ENCODE measurements at places on chromosomes 3 and 15. TPM values are rescaled to one million over a fixed set of nuclear protein-coding genes. Genes with fewer than 3 reads are reported as not detected.

- no peaks in the 10 kb centered on the region for H3K27me3 ChIP-seq
- peaks cover 23% of the 10 kb centered on the region for H3K4me1 ChIP-seq
- no peak for DNase-seq
Observed at GRCh38 chr3:123155471-123156011, 46.2 kb upstream of the SEC22A start.

GRCh38 chr3:188684276-188684675, 487.5 kb upstream of the TPRG1 start:
- H3K27ac ChIP-seq = no peak overlapping the region
- H3K27me3 ChIP-seq = no peaks in the 10 kb centered on the region
- no peak for DNase-seq
- H3K4me3 ChIP-seq = no peak overlapping the region
- peaks cover 12% of the 10 kb centered on the region for H3K4me1 ChIP-seq

GRCh38 chr3:15726881-15727280, 70.9 kb downstream of the ANKRD28 start:
- DNase-seq = no peak
- no peaks in the 10 kb centered on the region for H3K4me1 ChIP-seq
- no peaks in the 10 kb centered on the region for H3K27me3 ChIP-seq
- no peak overlapping the region for H3K4me3 ChIP-seq

GRCh38 chr3:105656651-105657504, 211.9 kb downstream of the CBLB start:
- no peaks in the 10 kb centered on the region for H3K4me1 ChIP-seq
- no peak for DNase-seq
- H3K27me3 ChIP-seq = no peaks in the 10 kb centered on the region
- H3K4me3 ChIP-seq = no peak overlapping the region
- no peaks in the 10 kb centered on the region for H3K36me3 ChIP-seq
- no peak overlapping the region for H3K27ac ChIP-seq

DNA sequence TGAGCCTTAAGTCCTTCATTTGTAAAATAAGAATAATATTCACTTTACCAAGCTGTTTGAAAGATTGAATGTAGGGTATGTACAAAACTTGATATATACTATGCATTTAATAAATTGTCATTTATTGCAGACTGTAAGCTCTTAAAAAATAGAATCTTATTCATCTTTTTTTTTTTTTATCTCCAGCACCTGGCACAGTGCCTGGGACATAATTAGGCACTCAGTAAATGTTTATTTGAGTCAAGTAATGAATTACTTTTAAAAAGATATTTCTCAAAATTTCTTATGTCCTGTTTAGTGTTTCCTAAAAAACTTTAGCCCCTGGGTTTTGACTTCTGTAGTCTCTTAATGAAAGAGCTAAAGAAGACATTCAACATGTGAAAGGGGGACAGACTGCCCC, 71.7 kb downstream of the TOP2B start:
- no peak for DNase-seq
- H3K27me3 ChIP-seq = no peaks in the 10 kb centered on the region
- peaks cover 14% of the 10 kb centered on the region for H3K4me1 ChIP-seq
- H3K27ac ChIP-seq = no peak overlapping the region
- no peak overlapping the region for H3K4me3 ChIP-seq

- H3K27ac ChIP-seq = no peak overlapping the region
- H3K4me1 ChIP-seq = peaks cover 5% of the 10 kb centered on the region
- no peaks in the 10 kb centered on the region for H3K36me3 ChIP-seq
- no peaks in the 10 kb centered on the region for H3K27me3 ChIP-seq
- no peak for DNase-seq
- H3K4me3 ChIP-seq = no peak overlapping the region
Observed at GRCh38 chr3:10244009-10244408, 4.2 kb upstream of the TATDN2 start.

DNA sequence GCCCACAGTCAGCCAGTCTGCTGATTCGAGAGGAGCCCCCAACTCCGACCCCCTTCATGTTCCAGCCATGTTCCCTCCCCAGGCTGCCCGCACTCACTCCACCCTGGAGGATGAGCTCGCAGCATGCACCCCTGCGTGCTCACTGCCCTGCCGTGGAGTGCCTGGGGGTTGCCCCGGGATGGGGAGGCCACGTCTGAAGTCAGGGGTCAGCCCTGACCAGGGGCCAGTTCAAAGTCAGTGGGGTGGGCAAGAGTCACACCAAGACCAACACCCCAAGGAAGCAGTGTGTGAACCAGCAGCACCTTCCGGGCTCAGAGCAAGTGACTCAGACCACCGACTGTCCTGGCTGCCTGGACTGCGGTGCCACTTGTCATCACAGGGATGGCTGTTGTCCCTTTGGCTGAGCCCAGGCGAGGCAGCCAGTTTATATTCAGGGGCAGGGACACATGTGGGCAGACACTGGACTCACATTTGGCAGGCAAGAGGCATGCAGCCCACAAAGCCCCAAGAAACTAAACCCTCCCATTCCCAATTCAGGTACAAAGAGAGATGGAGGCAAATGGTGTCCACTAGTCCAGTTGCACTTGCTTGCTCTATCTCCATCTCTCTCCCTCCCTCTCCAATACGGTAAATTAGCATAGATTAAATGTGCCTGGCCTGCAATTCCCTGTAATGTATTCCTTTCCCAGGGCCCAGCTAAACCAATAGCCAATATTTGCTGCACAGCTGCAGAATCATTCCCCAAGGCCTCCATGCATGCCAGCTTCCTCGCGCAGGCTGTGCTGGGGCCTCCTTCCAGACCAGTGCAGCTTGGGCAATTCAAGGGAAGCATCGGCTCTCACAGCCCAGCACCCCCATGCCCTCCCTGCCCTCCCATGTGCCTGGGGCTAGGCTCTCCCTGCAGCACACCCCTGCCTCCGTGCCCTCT, 135.7 kb upstream of the IQSEC1 start:
- no peak overlapping the region for H3K27ac ChIP-seq
- no peaks in the 10 kb centered on the region for H3K4me1 ChIP-seq
- H3K27me3 ChIP-seq = peaks cover 41% of the 10 kb centered on the region
- no peak for DNase-seq
- H3K4me3 ChIP-seq = no peak overlapping the region
- no peaks in the 10 kb centered on the region for H3K36me3 ChIP-seq

GRCh38 chr3:62329971-62330370, 43.4 kb downstream of the FEZF2 start:
- H3K4me1 ChIP-seq = no peaks in the 10 kb centered on the region
- H3K36me3 ChIP-seq = no peaks in the 10 kb centered on the region
- no peaks in the 10 kb centered on the region for H3K27me3 ChIP-seq

DNA sequence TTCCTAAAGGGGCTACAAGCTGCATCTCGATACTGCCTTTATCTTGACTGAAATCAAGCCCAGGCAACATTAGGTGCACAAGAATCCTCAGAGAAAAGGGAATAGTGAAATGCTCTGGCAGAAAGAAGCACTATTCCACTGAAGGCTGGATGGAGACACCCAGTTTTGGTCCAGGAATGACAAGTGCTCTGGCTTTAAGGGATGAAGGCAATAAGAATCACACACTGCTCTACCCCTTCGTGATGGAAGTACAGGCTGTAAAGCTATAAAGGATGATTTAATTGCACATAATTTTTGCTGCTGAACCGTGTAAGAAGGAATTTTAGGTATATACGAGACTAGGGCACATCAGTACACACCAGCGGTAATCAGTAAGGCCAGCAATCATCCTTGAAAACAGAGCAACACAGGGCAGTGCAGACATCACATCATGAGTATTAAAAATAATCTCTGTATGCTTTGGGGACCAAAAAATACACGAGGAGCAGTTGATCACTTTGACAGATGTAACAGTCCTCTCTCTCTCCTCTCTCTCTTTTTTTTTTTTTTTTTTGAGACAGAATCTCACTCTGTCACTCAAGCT, 414.6 kb upstream of the TBL1XR1 start:
- H3K36me3 ChIP-seq = no peaks in the 10 kb centered on the region
- H3K27me3 ChIP-seq = no peaks in the 10 kb centered on the region
- H3K4me1 ChIP-seq = peaks cover 15% of the 10 kb centered on the region
- DNase-seq = no peak
- no peak overlapping the region for H3K4me3 ChIP-seq

DNA sequence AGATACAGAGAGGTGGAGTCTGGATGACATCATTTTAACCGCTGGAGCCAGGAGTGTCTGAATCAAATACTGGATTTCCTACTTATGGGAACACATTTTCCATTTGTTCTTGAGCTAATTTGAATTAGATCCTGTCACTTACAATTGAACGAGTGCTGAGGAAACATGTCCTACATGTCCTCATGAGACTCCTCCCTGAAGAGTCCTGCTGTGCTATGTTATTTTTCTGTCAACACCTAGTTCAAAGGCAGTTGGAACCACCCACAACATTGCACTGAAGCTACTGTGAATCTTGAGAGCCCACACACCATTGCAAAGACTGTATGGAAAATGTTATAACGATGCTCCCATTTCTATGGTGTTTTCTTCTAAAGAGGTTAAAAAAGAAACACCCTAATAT, 123.5 kb upstream of the CRBN start:
- H3K36me3 ChIP-seq = no peaks in the 10 kb centered on the region
- no peaks in the 10 kb centered on the region for H3K4me1 ChIP-seq
- H3K27ac ChIP-seq = no peak overlapping the region
- DNase-seq = no peak

- no peaks in the 10 kb centered on the region for H3K36me3 ChIP-seq
- DNase-seq = peak; percentile 35
- H3K4me3 ChIP-seq = no peak overlapping the region
- H3K27ac ChIP-seq = no peak overlapping the region
Observed at GRCh38 chr3:96863129-96863740, 48.8 kb downstream of the EPHA6 start.

GRCh38 chr3:12828751-12829150, 12.6 kb downstream of the RPL32 start:
- no peaks in the 10 kb centered on the region for H3K27me3 ChIP-seq
- no peak overlapping the region for H3K27ac ChIP-seq
- DNase-seq = no peak

DNA sequence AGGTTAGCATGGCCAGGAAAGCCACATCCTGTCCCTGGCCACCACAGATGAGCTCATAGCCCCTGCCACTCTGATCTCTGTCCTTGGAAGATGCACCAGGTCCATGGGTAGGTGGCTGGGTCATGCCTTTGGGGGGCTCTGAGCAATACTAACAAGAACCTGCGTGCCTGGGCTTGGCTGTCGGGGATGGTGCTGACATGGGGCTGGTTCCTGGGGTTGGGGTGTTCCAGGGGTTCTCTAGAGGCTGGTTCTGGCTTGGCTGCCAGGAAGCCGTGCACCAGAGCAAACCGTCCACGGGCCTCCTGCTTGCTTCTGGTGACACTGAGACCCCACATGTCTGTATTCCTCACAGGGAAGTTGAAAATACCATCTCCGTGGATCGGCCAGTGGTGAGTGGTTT, 44.1 kb downstream of the CAPN3 start:
- H3K27me3 ChIP-seq = no peaks in the 10 kb centered on the region
- no peaks in the 10 kb centered on the region for H3K4me1 ChIP-seq
- DNase-seq = no peak

The GADL1 gene
- 17.3 TPM for total RNA-seq

The PARP9 gene
- total RNA-seq = 10.6 TPM

The C3orf70 gene
- 0.26 TPM for total RNA-seq

All from A673 (cell line).